ENCODE measurements at places on chromosomes 7 and 10.
A peak's percentile ranks its signal among the peaks of the same experiment; 100 is the strongest.

DNA sequence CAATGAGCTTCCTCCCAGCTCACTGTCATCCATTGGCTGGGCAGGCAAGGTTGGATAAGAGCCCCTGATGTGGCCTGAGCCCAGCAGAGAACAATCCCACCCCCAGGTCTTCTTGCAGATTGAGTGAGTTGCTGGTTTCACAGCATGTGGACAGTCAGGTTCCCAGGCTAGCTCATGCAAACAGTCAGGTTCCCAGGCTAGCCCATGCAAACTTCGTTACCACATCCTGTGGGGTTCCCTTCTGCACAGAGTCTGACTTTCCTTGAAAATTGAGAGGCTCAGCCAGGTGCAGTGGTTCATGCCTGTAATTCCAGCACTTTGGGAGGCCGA lies 67.1 kb downstream of the TMEM130 start:
- no peak for DNase-seq

DNA sequence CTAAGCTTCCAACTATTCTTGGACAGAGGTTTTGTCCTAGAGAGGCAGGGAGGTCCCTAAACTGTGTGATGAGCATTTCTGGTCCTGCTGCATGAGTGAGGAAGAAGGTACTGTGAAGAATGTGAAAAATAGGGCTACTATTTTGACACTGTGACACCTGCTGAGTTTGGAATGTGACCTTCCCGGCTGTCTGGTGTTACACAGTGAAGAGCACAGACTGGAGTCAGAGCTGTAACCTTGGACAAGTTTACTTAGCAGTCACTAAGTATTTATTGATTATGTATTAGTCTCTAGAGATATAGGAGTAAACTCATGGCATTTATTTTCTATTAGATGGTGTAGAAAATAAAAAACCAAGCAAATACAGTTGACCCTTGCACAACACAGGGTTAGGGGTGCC lies 12.3 kb downstream of the GOLGA7B start:
- DNase-seq, result no peak

- DNase-seq, result no peak
Measured at GRCh38 chr7:73887762-73888161, 26.8 kb downstream of the TMEM270 start.

- DNase-seq, result peak; percentile 68
Measured at GRCh38 chr7:110442381-110442837, 648.5 kb upstream of the LRRN3 start.

GRCh38 chr10:113985297-113985844 lies 58.3 kb upstream of the ADRB1 start:
- DNase-seq, result peak; percentile 65

DNA sequence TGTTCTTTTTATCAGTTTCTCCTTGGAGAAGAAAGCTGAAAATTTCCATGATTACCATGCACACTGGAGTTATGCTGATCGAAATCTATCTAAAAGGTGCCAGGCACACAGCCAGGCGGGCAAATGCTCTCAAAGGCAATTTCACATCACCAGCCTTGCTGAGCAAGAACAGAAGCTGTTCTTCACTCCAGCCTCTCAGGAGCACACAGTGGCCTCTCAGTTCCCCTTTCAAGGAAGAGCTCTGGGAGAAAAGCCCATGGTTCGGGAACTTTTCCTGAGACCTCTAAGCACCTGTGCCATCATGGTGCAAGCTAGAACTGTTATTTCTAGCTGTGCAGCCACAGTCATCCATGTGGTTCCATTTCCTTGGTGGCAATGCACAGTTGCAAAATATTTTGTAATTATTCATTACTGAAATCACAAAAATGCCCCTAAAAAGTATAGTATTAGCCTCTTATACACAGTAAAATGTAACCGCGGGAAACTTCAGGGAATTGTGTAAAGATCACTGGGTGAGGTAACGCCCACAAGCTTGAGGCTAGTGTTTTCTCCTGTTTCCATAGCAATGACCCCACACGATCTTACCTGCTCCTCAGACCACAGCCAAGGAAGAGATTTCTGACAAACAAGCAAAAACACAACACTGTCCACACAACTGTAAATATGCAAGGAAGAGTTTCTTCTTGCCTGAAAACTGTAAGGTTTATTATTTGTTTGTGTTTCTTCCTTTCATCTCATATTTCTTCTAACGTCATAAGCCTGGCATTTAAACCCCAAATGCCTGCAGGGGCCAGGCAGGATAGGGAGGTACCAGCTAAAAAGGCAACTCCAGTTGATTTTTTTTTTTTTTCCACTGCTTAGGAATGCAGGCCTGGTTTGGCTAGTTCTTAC lies 121.2 kb downstream of the FAM107B start:
- DNase-seq, result peak; percentile 82

DNA sequence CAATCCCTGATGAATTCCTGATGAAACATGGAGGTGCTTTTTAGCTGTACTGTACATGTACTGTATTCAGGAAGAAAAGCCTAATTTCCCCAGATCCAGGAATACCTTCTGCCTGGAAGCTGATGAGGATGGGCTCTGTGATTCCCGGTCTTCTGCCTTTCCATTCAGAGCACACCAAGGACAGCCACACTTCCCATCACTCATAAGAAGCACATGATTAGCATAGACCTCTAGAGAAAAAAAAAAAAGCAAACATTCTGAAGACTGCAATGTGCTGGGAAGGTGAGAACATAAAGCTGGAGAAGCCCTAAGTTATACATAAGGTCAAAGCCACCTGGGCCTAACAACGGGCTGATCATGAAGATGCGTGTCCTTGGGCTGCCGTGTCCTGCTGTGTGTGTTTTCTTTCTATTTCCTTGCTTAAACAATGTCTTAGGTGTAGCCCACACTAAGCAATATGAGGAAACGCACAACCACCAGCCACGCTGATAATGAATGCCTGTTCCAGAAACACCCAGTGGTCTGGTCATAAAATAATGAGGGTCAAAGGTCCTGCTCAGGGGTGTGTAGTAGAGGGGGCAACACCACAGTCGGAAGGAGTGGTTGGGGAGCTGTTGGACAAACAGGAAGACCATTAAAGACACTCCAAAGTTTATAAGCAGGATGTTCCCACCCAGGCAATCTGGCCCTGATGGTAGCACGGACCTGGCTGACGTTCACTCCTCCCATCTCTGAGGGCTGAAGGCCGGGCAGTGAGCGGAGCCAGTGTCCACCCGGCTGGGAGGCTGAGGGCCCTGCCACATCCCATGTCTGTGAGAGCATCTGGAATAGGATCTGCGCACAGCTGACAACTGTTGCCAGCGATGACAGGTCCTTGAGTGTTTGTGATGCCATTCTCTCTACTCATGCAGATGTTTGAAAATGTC lies 7.9 kb downstream of the PKD1L1 start:
- DNase-seq, result no peak

DNA sequence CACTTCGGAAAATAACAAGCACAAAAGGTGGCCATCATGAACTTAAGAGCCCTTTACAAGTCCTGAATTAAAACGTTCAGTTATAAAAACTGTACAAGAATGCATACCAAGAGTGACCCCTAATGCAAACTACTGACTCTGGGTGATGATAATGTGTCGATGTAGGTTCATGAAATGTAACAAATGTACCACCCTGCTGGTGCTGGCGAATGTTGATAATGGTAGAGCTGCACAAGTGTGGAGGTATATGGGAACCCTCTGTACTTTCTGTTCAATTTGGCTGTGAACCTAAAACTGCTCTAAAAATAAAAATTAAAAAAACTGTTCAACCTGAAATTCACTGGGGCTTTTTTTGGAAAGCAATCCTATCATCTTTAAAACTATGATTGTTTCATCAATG lies 3.3 kb downstream of the FAM133B start:
- DNase-seq, result no peak

- DNase-seq, result no peak
Measured at GRCh38 chr7:69465262-69465661, 133.0 kb upstream of the AUTS2 start.

- DNase-seq, result no peak
Measured at GRCh38 chr10:88271761-88272543, 311.2 kb downstream of the RNLS start.

DNA sequence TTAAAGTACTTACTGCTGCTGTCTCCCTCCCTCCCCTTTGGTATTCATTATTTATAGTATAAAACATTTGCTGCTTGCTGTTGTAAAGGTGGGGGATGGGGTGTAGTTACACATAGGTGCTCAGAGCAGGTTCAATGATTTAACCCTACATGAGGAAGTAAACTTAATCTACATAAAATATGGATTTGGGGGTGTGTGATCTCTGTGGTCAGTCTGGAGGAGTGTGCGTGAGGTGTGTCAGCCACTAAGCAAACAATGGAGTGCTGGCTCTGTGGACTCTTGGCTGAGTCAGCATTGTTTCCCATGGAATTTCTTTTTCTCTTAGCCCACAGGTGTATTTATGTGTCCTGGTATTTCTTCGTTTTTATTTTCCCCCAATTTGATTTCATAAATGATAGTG lies 133.9 kb downstream of the AUTS2 start:
- DNase-seq, result no peak

GRCh38 chr10:119973281-119973680 lies 80.8 kb downstream of the SEC23IP start:
- no peak for DNase-seq

DNA sequence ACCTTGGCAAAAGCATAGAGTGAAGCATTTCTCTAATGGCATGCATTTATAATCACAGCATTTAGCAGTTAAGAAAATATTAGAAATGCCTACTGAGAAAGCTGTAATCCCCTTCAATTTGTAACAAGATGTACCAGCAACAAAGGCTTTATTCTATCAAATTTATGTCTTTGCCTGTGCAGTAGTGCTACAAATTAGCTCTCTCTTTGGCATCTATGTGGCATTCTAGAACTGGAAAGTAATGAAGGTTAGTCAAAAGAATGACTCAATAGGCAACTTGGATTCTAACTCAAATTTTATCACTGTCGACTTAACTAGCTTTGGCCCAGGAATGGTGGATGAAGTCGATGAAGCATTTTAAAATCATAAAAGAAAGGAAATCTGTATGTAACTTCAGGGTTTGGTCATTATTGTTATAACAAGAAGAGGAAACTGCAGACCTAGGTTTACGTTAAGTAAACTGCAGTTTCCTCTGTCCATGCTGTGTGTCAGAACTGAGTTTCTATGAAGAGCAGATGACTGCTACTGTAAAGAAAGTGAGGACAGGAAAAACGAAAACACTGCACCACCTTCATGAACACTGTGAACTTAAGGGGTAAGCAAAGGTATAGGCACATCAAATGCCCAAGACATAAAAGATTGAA lies 140.0 kb downstream of the RAPGEF5 start:
- DNase-seq, result no peak

DNA sequence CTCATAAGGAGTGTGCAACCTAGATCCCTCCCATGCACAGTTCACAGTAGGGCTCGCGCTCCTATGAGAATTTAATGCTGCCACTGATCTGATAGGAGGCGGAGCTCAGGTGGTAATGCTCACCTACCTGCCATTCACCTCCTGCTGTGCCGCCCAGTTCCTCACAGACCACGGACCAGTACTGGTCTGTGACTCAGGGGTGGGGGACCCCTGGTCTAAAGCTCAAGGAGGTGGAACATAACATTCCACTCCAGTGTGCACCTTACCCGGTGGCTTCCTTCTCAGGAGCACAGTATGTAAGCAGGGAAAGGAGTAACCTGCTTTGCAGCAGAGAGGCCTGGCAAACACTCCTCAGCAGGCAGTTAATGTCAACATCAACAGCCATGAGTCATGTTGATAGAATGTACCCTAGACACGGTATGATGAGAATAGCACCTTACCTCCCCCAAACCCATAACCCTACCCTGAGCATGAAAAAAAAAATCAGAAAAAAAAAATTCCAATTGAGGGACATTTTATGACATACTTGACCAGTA lies 273.5 kb downstream of the FGFR2 start:
- no peak for DNase-seq

DNA sequence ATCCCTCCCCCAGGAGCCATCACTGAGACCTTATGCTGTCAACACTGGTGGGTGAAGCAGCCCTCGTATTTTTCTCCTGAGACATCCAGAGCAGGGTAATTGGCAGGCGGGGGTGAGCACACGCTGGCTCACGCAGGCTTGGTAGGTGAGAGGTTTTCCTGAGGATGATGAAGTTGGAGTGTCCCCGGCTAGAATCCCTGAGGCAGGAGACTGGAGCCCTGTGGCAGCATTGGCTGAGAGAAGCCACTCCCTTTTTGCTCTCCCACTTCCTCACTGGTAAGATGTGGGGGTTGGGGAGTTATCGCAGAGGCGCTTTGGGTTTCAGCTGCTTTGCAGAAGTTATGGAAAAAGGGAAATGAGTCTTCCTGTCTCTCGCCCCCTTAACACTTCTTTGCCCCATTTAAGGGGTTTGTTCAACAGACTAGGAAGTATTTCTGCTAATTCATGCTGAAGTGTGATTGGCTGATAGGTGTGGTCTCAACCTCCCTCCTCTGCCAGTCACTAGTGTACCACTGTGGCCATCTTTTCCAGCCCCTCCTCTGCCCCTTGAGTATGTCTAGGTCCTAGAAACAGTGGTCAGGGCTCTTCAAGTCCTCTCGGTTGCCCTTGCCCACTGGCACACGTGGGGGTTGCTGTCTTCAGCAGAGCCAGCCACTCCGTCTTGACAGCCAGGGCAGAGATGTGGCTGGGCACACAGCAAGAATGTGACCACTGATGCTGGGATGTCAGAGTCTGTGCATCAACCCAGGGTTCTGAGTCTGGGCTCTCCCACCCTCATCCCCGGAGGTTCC lies 5.7 kb downstream of the ARPC1B start:
- DNase-seq, result no peak

GRCh38 chr10:49076741-49077521 lies 38.4 kb downstream of the VSTM4 start:
- no peak for DNase-seq

- DNase-seq, result no peak
Measured at GRCh38 chr7:140242057-140243031, 65.6 kb upstream of the KDM7A start.

GRCh38 chr10:44962870-44963738 lies 3.5 kb downstream of the RASSF4 start:
- DNase-seq, result peak; percentile 87

- no peak for DNase-seq
Measured at GRCh38 chr7:111438369-111439289, 123.7 kb downstream of the IMMP2L start.

GRCh38 chr10:28365840-28366239 lies 63.0 kb upstream of the MPP7 start:
- no peak for DNase-seq

DNA sequence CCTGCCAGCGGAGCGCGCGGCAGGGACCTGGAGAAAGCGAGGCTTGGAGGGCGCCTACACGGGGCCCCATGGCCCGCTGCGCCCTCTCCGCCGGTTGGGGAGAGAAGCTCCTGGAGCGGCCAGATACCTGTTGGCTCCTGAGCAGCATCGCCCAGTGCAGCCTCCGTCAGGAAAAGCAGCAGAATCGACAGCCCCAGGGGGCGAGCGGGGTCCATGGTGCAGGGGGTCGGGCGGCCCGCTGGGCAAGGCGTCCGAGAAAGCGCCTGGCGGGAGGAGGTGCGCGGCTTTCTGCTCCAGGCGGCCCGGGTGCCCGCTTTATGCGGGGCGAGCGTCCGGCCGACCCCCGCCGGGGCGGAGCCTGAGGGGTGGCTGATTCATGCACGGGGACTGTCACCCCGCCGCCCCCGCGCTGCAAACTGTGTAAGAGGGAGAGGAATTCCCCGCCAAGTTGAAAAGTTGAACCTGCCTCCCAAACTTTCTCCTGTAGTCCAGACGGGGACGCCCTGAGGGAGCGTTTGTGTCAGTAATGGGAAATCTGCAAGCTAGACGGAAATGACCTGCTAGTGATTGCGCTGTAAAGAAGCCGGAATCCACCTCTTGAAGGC lies at the start of gene TFPI2:
Gene TFPI2 (minus strand): TSS at position 290 of the 605 bp plus-strand sequence. CDS start 75 bp downstream, at position 215.
- peak; percentile 72 for DNase-seq
